Stimulated activated CD4-positive, alpha-beta T cell treated with anti-CD3 and anti-CD28 coated beads, Interleukin-4, amount 100 ng/mL, for 1 hour (primary cell): ENCODE measurements at places on chromosomes 7 and 10.

GRCh38 chr10:30368065-30368718 lies 19.1 kb upstream of the MTPAP start:
- no peak for DNase-seq

DNA sequence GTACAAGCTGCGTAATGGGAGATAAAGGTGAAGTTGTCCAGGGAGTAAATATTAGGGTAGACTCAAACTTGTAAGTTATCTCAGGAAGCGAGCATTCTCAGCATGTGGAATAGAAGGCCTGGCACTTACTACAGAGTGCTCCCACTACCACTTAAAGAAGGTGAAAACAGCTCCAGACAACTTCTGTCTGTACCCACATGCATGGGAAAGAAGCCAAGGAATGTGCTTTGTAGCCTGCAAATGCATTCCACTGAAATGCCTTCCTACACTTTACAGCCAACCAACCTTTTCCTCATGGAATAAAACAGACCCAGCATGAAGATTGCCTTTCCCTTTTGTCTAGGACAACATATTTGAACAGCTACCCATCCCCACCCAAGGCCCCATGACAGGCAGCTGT lies 45.4 kb upstream of the NPSR1 start:
- no peak for DNase-seq

DNA sequence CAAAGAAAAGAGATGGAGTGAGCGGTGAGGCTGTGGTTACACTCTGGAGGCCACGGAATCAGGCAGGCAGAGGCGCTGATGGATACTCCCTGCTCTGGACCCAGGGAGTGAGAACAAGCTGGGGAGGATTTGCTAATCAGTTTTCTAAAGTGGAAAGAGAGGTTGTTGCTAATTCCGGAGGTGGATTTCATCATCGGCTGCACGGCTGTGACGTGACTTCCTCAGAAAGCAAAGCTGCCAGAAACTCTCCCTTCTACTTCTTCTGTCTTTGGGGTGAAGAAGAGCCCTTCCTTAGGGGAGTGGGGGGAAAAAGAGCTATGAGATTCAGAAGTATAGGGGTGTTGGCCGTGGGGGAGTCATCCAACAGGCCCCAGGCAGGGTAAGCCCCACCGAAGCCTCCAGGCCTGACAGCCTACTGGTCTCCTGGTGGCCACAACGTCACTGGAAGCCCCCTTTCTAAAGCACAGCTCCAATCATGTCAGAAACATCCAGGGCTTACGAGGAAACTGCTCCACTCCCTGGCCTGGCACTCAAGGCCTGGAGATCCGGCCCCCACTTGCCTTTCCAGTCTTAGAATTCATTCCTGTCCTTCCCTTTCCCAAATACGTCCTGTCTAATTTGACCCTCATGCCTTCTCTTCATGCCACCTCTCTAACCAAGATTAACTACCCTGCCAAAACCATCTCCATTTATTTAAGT lies 114.5 kb downstream of the HIP1 start:
- no peak for DNase-seq

GRCh38 chr10:14478604-14479003 lies 147.9 kb upstream of the FRMD4A start:
- no peak for DNase-seq

GRCh38 chr7:125529249-125529648 lies 599.6 kb upstream of the POT1 start:
- DNase-seq, result no peak

DNA sequence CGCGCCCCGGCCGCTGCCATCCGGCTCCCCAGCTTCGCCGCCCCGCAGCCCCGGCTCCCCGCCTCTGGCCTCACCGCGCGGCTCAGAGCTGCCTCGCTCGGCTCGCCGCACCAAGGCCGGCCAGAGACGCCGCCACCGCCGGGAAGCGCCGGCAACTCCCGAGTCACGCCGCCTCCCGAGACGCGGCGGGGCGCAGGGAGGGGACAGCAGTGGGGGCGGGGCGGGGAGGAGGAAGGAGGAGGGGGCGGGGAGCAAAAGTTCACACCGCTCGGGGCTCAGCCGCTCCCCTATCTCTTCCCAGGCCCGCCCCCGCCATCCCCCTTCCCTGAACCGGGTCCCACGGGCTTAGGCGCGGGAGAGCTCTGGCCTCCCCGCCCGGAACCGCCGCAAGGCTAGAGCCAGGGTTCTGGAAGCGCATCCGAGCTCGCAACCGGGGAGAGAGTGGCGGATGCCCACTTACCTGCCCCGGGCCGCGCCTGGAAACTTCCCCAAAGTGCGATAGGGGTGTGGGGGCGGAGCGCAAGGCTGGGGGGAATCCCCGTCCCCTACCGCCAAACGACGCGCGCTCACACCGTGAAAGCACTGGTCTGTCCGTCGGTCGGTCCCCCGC lies 1.0 kb downstream of the CHST15 start:
- peak; percentile 20 for DNase-seq

DNA sequence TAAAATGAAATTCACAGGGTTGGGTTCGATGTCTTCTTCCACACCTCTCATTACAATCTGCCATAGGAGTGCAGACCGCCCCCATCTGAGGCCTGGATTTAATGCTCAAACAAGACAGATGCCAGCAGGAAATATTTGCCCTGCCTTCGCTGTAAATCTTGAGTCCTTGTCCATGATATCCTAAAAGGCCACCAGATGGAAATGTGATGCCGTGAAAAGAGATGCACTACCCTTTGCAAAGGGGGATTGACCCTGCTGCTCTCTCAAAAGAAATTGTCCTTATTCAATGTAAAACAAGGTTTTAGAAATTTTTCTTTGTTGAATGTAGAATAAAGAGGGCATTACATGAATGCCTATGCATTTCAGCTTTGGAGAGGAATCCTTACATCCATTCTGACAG lies 37.5 kb downstream of the AGAP4 start:
- DNase-seq, result no peak

GRCh38 chr10:17062955-17063484 lies 66.6 kb downstream of the CUBN start:
- DNase-seq, result no peak

GRCh38 chr7:121832347-121832746 lies 40.6 kb upstream of the PTPRZ1 start:
- DNase-seq, result no peak

DNA sequence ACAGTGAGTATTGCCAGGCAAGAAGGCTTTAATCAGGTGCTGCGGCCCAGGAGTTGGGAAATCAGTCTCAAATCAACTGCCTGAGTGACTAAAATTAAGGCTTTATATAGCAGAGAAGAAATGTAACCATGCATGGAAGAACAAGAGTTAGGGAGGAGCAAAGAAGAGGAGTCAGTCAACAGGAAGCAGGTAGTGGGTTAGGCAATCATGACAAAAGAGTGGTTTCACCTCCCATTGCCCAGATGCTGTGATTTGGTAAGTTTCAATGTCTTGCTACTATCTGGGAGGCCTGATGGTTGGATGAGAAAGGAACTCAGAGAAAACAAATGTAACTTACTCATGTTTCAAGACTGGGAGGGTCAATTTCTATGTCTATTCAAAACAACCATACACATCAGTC lies 998.3 kb downstream of the GATA3 start:
- no peak for DNase-seq

- no peak for DNase-seq
Measured at GRCh38 chr10:125641398-125641797, 41.6 kb downstream of the TEX36 start.

GRCh38 chr10:19592276-19592675 lies 224.0 kb upstream of the PLXDC2 start:
- DNase-seq, result no peak

- DNase-seq, result no peak
Measured at GRCh38 chr10:110141185-110141584, 66.2 kb upstream of the MXI1 start.

DNA sequence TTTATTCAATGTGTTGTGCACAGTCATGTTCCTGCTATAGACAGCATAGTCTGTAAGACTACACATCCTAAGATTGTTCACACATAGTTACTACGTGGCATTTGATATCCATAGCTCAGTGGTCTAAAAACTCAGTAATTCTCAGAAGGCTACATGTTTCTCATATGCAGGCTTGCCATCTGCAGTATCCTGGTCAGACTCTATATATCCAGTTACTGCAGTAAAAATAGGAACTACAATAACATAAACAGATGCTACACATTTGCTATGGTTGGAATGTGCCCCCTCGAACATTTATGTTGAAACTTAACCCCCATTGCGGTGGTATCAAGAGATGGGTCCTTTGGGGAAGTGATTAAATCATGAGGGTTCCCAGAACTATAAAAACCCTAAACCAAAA lies 1377.8 kb upstream of the LRRTM3 start:
- DNase-seq, result no peak

GRCh38 chr7:155357573-155358041 lies 59.9 kb downstream of the INSIG1 start:
- DNase-seq, result no peak

GRCh38 chr10:11236234-11236633 lies 218.6 kb downstream of the CELF2 start:
- DNase-seq, result no peak

DNA sequence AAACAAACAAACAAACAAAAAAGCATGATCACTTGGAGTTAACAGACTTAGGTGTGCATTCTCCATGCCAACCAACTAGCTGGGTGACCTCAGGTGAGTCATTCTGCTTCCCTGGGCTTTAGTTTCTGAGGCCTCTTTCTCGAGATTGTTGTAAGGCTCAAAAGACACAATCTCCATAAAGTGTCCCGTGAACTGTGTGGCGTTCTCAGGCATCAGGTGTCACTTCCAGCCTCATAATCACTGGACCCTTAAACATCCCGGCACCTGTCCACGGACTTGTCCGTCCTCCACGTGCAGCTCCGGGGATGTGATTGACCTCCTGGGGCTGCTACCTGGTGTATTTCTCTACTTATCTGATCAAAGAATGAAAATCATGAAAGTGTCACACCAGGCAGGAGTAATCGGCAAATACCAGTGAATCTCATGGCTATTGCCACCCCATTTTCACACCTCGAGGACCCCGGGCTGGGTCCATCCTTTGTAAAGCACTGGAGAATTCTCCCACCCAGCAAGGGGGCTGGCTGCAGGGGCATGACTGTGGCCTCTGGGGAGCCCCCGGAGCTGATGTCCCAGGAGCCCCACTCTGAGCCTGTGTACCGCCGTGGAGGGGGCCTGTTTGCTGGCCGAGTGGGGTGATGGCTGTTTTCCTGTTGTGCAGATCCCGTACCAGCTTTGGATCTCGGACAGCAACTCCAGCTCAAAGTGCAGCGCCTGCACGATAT lies 189.8 kb upstream of the SH2B2 start:
- DNase-seq, result no peak

GRCh38 chr10:728603-729002 lies 39.1 kb upstream of the DIP2C start:
- no peak for DNase-seq

DNA sequence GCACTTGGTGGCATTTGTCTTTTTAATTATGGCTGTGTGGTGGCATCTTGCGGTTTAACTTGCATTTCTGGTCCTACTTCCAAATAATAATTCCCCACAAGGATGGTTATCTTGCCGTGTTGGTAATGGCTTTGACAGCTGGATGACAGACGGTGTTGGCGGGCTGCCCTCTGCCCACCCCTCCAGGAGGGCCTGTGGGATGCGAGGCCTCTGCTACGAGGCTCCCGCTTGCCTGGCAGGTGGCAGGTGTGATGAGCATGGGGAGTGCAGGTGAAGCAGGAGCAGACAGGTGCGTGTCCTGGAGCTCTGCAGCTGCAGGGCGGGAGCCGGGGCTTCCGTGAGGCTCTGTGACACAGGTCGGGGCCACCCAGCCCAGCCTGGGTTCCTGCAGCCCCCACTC lies 11.8 kb downstream of the INPP5A start:
- no peak for DNase-seq

DNA sequence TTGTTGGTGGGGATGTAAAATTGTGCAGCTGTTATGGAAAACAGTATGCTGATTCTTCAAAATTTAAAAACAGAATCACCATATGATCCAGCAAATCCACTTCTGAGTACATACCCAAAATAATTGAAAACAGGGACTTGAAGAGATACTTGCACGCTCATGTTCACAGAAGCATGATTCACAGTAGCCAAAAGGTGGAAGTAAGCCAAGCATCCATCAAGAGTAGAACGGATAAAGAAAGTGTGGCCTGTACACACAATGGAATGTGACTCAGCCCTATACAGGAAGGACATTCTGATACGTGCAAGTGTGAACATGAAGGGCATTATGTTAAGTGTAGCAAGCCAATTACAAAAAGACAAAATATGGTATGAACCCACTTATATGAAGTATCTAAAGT lies 696.7 kb upstream of the CELF2 start:
- no peak for DNase-seq

DNA sequence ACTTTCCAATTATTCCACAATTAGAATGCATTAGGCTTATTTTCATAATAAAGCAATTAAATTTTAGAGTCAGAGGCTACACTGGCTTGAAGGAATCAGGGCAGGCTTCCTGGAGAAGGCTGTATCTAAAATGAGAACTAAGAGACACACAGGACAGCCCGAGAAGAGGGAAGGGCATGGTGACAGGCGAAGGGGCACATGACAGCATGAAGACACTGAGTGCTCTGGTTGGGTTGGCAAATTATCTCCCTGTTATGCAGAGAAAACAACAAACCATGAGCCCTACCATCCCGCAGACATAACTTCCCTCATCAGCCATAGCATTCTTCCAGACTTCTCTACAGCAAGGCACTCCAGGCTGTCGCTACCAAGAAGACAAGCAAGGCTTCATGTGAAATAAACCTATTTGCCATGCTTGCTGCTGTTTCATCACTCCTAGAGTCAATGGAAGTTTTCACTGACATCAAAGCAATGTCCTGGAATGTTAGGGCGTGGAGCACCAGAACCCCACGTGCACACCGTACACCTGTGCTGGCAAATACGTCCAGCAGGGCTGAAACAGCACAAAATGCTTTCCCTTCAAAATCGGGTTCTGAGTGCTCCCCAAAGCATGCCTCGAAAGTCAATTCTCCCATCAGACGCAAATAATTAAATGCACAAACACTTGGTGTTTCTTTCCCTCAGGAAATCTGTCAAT lies 21.3 kb downstream of the VOPP1 start:
- no peak for DNase-seq

DNA sequence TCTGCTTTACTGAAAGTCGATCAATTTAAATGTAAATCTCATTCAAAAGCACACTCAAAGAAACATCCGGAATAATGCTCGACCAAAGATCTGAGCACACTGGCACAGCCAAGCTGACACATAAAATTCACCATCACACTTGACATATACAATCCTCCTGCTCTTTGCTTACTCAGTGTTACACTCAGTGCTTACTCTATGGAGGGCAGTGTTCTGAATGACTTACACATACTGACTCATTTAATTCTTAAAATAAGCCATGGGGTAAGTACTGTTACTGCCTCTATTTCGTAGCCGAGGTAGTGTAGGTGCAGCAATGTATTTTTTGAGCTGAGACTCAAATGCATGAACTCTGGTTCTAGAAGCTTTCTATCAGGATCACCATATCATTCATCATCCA lies 421.5 kb upstream of the LRRN3 start:
- no peak for DNase-seq

DNA sequence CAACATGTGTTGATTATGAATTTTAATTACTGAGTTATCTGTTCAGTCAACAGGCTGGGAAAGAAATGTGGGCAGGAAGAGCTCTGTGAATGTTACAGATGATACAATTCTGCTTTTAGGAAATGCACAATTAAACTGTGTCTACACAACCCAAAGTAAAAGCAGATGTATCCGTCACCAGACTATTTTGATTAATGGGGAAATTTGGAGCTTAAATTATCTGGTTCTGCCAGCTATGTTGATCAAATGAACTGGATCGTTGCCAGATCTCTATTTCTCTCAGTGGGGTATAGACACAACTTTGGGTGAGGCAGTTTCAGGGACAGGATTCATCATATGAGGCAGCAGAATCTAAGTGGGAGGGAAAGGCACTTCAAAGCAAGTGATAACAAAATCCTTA lies 136.5 kb downstream of the NEUROD6 start:
- no peak for DNase-seq

- DNase-seq, result no peak
Measured at GRCh38 chr10:117047947-117048346, 43.0 kb upstream of the SHTN1 start.
